ENCODE measurements at places on chromosomes 3 and 15. TPM values are rescaled to one million over a fixed set of nuclear protein-coding genes. Genes with fewer than 3 reads are reported as not detected.

DNA sequence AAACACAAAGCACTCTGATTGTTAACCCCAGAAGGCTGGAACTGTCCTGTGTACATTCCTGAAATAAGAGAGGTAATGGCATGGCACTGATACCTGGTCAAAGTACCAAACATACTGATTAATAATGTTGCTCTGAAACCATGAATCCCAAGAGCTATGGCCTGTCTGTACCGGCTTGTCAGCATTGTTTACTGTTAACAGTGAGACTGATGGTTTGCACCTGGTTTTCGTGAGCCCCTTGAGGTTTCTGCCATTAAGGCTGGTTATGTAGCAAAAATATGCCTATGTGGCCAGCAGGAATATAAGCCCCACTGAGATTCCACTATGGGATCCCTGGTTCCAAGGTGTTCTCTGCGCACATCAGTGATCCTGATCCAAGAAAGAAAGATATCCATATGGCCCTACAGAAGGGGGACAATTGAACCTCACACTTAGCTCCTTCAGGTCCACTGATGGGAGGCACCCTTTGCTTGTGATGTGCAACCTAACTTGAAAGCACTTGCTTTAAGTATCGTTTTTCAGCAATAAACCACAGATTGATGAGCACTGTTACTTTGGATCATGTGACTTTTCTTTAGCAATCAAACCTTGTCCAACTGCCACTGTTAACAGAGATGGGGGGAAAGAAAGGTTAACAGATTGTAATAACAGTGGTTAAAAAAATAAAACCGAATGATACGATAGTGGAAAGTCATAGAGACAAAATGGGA is 65.2 kb downstream of the TBL1XR1 start:
- no peak for DNase-seq

GRCh38 chr3:188979669-188980310 is 192.0 kb upstream of the TPRG1 start:
- no peak for DNase-seq

DNA sequence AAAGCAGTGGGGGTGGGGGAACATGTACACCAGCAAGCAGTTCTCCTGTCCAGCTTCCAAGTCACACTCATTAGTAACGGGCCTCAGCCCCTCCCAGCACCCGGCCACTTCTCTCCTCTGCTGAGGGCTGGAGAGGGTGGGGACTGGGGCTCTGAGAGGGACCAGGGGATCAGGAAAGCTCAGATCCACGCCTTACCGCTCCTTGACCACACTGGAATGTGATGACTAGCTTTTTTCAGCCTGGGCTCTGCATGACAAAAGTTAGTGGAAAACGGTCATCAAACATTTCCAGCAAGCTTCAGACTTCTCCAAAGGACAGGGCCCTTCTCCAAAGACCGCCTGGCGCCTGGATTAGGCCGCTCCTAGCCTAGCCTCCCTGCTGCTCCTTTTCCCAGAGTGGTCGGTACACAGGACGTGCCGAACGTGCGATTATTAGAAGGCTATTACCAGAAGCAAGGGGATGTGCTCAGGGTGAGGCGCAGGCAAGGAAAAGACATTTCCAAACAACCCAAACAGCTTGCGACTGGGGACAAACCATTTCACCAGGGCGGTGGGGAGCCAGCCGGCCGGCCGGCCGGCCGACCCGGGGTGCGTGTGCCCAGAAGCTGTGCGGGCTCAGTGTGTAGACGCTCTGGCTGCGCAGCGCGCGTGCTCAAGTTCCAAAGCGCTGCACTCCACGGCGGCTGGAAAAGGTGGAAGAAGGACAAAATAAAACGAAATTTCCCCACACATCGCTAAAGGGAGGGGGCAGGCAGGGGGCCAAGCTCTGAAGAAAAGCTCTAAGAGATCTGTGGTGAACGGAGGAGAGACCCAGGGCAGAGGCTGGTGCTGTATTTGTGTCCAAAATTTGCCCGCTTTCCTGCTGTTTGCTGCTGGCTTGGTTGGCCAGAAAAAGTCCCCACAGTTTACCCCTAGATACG is 51.0 kb upstream of the SSR3 start:
- peak; percentile 16 for DNase-seq

- no peak for DNase-seq
Measured at GRCh38 chr15:67176195-67176971, 78.1 kb downstream of the AAGAB start.

GRCh38 chr3:16311960-16312451 is 47.0 kb downstream of the OXNAD1 start:
- peak; percentile 89 for DNase-seq

DNA sequence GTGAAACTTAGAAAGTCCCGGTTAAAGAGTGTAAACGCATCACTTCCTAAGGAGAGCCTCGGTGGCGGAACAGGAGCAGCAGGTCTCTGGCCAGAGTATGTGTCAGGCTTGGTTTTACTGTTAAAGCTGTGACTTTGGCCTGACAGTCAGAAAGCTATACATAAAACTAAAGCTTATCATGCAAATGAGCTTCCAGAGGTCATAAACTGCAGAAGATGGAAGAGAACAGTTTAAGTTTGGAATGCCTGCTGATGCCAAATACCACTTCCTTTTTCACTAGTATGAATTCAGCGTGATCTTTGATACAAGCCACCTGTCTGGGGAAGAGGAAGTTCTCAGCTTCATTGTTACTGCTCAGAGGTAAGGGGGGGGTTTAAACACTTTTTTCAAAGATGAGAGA is 125.1 kb upstream of the CTDSPL start:
- no peak for DNase-seq

GRCh38 chr3:29335438-29335837 is 54.6 kb downstream of the RBMS3 start:
- DNase-seq = no peak

- no peak for DNase-seq
Measured at GRCh38 chr15:87850916-87851315, 405.6 kb downstream of the NTRK3 start.

DNA sequence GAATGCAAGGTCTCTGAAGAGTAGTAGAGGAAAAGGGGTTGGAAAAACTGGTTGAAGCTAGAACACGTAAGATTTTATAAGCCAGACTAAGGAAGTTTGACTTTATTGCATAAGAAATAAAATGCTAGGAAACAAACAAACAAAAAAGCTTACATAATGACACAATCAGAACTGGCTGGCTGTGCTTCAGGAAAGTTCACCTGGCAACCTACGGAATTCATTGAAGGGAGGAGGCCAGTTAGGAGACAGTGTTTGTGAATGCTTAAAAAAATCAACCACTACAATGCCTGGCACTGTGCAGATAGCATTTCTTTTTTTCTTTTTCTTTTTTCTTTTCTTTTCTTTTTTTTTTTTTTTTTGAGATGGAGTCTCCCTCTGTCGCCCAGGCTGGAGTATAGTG is 1.9 kb upstream of the ICE2 start:
- no peak for DNase-seq

DNA sequence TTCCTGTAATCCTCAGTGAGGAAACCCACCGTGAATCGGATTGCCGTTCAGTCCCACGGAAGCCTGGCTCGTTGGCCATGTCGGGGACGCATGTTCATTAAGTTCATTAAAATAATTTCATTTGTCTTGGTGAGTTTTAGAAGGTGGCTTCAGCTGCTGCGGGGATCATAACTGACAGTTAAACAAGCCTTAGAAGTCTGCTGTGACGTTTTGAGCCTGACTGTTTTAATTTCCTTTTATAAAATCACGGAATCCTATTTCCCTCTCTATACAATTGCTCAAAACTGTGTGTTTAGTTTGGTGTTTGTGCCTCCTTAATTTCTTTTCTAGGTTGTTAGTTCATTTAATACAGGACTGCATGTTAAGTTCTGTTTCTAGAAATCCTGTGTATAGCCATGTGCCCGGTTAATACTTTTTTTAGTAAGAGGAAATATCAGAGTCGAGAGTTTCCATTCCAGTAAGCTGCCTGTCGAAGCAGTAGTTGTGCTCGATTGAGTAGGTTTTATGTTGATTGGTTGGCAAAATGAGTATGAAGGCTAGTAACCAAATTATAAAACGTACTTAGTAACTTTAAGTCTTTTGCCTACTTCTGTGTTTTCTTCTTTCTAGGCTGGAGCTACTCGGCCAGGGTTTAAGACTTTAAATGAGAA is 705 bp downstream of the NIPA2 start:
- peak; percentile 31 for DNase-seq

GRCh38 chr15:67775998-67776397 is 49.3 kb upstream of the SKOR1 start:
- no peak for DNase-seq

DNA sequence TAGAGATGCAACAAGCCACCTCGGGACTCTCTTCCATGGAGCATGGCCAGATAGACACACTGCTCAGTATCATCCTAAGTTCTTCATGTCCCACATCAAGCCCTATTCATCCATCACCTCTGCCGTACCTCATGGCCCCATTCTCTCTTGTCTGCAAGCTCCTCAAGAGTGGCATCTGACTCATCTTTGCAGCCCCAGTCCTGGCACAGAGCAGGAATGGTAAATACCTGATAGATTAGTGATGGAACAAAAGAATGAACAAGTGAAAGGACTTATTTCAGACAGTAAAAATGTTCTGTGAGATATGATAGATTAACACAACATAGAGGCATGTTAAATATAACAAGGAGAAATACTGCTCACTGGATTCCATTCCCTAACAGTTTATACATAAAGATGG is 176.4 kb downstream of the ISL2 start:
- DNase-seq = no peak

DNA sequence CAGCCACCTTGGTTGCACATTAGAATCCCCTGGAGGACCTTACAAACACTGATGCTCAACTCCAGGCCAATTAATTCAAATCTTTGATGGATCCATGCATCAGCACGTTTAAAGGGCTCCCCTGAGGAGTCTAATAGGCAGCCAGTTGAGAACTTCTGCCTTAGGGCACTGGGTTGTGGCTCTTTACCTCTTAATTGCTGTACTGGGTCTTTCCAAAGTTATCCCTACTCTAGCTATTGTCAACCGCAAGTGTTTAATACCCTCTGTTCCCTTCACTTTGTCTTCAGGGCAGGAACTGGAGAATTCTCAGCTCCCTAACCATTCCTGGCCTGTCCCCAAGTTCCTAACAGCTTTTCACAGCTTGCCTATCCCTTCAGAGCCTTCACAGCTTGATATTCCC is 15.0 kb upstream of the FAM174B start:
- no peak for DNase-seq

DNA sequence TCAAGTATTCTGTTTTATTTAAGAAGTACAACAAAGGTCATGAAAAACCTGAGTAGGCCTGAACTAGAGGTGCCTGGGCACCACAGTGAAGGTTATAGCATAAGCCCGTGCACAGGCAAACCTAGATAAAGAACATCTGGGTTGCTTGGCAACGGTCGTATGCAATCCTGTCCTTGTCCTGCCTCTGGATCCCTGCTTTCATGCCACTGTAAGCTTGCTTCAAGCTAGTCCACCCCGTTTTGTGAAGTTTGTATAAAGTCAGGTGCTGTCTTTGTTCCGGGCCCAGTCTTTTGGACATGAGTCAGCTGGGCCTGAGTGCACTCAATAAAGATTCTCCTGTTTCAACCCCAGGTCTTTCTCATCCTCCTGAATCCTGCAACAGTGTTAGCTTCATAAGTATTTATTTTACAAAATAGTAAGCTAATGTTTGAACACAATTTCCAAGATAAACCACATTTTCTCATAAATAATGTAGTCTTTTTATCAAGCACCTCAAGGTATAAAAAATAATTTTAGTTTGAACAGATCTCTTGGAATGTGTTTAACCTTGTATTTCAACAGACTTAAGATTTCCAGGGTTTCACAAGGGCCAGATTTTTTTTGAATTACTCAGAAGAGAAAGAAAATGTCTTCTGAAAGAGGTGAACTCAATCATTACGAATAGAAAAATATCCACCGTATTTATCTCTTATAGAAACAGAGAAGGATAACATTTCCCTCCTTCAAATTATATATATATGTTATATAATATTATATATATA is 14.3 kb upstream of the SLC9C1 start:
- no peak for DNase-seq

- no peak for DNase-seq
Measured at GRCh38 chr3:66693461-66694031, 192.7 kb upstream of the LRIG1 start.

DNA sequence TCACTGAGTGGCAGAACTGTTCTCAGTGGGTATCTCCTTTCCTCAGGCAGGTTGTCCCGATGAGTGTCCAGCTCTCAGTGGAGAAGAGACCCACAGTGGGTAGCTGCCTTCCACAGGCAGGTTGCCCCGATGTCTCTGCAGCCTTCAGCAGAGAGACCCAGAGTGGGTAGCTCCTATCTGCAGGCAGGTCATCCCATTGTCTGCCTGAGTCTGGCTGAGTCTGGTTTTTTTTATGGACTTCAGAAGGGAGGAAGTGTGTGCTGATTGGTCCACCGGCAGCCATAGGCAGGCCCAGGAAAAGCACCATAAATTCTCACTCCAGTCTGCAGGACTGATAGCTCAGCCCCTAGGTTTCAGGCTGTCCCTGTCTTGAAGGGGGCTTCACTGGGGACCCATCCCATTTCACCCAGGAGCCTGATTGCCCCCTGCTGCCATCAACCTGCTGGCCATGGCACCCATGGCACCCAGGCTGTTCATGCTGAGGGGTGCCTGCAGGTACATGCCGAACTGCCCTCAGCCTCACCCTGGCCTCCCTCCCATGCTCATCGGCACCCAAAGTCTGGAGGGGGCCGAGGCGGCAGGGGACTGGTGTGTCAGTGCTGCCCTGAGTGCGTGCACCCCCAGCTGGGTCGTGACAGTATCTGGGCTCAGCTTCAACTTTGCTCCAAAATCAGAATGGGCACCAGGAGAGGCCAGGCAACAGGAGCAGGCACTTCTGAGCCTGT is 3.6 kb upstream of the LIMD1 start:
- DNase-seq = peak; percentile 32

GRCh38 chr3:172150913-172151650 is 111.7 kb downstream of the FNDC3B start:
- DNase-seq = no peak

DNA sequence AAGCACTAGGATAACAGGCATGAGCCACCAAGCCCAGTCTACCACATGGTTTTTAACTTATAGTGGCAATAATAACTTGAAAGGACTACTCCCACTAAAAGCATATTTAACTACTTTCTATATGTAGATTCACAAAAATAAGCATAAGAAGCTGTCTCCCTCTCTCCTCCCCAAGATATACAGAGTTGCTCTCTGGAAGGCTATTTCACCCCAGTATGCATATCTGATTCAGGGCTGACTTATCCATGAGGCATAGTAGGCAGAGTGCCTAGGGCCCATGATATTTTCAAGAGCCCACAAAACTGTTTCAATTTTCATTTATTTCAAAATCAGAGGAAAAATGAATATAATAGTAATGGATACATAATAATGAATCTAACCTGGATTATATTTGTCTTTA is 20.5 kb downstream of the ATP8B4 start:
- no peak for DNase-seq

GRCh38 chr3:116920826-116921610 is 211.4 kb downstream of the TUSC7 start:
- no peak for DNase-seq

INAFM2 gene
- total RNA-seq = 10.0 TPM

IGSF10 gene
- total RNA-seq = not detected

ESYT3 gene
- total RNA-seq = not detected

DLG1 gene
- 106 TPM for total RNA-seq

ACTC1 gene
- not detected for total RNA-seq

Measured in CD4-positive, CD25-positive, alpha-beta regulatory T cell (primary cell).